Esophagus muscularis mucosa (tissue), 4 donors: ENCODE measurements at places on chromosomes 5 and 9. TPM values are rescaled to one million over a fixed set of nuclear protein-coding genes. Genes with fewer than 3 reads are reported as not detected.
A peak's percentile ranks its signal among the peaks of the same experiment; 100 is the strongest.

The SAPCD2 gene
- 0.40 TPM for total RNA-seq

GRCh38 chr5:151683986-151684588, 2.6 kb downstream of the SPARC start:
- H3K4me3 ChIP-seq, result peak overlapping the region; percentile 71
- peaks cover 44% of the 10 kb centered on the region for H3K4me1 ChIP-seq
- no peak for DNase-seq
- no peaks in the 10 kb centered on the region for H3K36me3 ChIP-seq
- H3K27ac ChIP-seq, result peak overlapping the region; percentile 92

The LAMC3 gene
- total RNA-seq, result 0.50 TPM

The NUDT2 gene
- total RNA-seq, result 17.9 TPM

DNA sequence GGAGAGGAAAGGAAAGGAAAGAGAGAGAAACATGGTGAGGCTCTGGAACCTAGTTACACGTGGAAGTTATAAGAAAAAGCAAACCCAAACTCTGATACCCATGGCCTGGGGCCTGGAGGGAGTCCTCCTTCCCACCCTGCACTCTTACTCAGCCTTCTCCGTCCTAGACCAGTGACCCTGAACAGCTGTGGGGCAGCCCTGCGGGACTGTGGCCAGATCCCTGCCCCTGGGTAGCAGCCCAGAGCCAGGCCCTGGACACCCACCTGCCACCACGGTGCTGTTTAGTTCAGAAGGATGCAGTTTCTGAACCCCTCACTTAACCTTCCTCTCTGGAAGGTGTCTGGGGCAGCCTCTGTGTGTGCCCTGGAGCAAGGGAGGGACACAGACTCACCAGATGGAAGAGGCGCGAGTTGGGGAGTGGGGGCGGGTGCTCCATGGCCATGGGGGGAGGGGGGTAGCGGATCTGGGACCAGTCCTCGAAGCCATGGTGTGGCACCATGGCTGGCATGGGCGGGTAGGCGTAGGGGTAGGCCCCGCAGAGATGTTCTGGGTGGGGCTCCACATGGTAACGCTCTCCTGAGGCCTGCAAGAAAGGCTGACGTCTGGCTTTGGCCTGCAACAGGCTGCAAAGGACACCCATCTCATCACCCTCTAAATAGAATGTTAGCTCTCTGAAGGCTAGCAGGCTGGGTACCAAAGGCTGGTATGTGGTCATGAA, 13.0 kb downstream of the GPX3 start:
- peaks cover 85% of the 10 kb centered on the region for H3K36me3 ChIP-seq
- H3K27me3 ChIP-seq, result no peaks in the 10 kb centered on the region
- DNase-seq, result no peak
- H3K4me1 ChIP-seq, result peaks cover 24% of the 10 kb centered on the region
- H3K27ac ChIP-seq, result no peak overlapping the region
